ENCODE measurements at places on chromosomes 12 and 14.

GRCh38 chr14:22549981-22550673, 38.9 kb downstream of the DAD1 start:
- DNase-seq = no peak

- DNase-seq = no peak
These were observed 251.4 kb upstream of the ATP2B1 start for GRCh38 chr12:89960011-89960507.

DNA sequence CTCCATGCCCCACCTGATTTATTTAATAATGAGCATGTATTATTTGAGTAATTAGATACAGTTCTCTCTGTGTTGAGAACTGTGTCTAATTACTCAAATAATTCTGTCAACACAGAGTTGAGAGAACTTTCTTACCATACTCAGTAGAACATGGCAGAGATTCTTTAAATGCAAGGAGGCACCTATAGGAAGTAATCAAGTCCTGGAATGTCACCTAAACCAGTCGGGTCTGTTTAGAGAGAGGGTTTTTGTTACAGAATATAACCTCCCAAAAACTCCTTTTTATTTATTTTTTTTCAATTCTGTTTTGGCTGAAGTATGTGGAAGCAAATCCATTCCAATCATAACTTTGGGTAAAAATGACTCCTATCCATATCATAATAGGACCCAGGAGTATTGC, 37.5 kb upstream of the CIT start:
- no peak for DNase-seq

GRCh38 chr12:114403011-114403689, 2.8 kb downstream of the TBX5 start:
- DNase-seq = no peak

GRCh38 chr14:99972748-99973466, 92.3 kb upstream of the EVL start:
- DNase-seq = no peak

DNA sequence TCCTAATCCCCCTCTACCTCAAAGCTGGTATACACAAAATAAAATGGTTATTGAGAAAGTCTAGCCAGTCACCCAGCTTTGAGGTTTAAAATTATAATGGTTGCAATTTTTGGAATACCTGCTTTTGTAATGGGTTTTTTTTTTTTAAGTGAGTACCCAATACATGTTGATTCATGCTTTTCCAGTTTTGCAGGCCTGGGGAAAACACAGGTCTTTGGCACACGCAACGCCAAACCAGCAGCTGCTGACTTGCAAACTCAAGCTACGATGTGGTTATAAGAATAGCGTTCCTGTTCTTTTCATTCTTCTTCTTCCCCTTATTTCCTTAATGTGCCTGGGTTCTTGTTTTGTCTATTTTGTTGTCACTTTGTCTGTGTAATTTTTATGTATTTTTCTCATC, 233.0 kb downstream of the EGLN3 start:
- no peak for DNase-seq

GRCh38 chr14:55926007-55926406, 192.2 kb upstream of the PELI2 start:
- DNase-seq = peak; percentile 68

DNA sequence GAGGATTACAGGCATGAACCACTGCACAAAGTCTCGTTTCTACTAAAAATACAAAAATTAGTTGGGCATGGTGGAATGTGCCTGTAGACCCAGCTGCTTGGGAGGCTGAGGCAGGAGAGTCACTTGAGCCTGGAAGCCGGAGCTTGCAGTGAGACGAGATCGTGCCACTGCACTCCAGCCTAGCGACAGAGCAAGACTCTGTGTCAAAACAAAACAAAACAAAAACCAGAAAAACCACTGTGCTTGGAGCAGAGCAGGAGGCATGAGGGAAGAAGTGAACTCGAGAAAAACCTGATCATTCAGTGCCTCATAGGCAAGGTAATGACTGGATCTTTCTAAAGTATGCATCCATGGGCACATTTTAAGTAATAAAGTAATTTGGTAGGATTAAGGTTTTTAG, 487.8 kb downstream of the KCNH5 start:
- no peak for DNase-seq

- DNase-seq = peak; percentile 32
These were observed 4.6 kb downstream of the ZNF384 start for GRCh38 chr12:6684609-6685008.

GRCh38 chr14:104212206-104213095, 74.1 kb downstream of the KIF26A start:
- no peak for DNase-seq

GRCh38 chr12:120212301-120212700, 11.4 kb upstream of the RPLP0 start:
- no peak for DNase-seq

- DNase-seq = no peak
These were observed 684.5 kb downstream of the C12orf50 start for GRCh38 chr12:87344699-87345098.

GRCh38 chr12:102903337-102904007, 13.6 kb downstream of the PAH start:
- DNase-seq = no peak

- DNase-seq = no peak
These were observed 208.5 kb upstream of the C14orf180 start for GRCh38 chr14:104371031-104371430.

GRCh38 chr14:22479776-22480464, 109.1 kb downstream of the DAD1 start:
- no peak for DNase-seq

DNA sequence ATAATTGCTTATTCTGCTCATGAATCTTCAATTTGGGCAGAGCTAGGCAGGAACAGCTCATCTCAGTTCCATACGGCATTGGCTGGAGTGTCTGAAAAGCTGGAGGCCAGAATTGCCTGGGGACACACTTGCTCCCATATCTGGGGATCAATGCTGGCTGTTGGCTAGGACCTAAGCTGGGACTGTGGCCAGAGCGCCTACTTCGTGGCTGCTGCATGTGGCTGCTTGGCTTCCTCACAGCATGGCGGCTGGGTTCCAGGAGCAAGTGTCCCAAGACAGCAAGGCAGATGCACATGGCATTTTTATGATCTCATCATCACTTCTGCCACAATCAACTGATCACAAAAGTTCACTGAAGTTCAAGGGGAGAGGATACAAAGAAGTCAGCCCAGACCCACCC, 200.2 kb downstream of the TTC8 start:
- no peak for DNase-seq

DNA sequence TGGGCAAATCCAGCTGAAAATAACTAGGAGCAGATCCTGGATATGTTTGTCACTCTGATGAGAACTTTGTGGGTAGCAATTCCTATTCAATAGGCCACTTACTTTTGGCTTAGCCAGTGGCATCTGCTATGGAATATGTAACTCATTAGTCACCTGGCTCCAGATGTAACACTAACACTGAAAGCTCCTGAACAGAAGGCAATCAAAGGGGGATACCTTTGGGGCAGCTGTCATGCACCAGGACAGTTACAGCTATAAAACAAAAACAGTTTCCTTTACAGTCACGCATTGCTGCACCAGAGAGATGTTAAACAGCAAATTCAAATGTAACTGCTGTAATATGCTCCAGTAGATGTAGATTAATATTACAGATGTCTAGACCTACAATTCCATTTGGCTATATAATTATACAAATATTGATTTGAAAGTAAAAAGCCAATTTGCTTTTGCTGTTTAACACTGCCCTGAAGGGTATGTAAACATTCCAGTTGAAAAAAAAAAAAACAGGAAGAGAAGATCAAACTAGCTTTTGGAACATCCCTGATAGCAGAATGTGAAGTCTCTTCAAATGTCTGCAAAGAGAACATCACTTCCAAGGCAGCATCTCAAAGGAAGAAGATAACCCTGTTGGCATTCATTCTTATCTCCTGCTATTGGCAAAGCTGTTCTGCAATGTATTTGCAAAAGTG, 18.4 kb downstream of the RACGAP1 start:
- DNase-seq = no peak

DNA sequence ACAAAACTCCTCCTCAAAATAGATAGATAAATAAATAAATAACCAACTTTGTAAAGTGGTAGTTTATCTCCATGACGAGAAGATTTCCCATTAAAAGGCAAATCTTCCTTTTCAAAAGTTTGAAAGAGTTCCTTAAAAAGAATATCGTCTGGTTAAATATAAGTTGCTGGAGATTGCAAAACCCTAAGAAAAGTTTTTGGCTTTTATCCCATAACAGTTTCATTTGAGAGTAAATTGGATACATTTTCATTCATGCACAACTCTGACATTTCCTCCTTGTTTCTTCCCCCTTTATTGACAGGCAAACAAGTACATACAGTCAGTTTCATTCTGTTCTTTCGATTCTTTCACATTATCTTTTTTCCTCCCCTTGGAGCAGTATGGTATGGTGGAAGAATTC, 45.4 kb upstream of the BTG1 start:
- no peak for DNase-seq

GRCh38 chr14:54929556-54929955, 26.9 kb upstream of the GCH1 start:
- DNase-seq = no peak

DNA sequence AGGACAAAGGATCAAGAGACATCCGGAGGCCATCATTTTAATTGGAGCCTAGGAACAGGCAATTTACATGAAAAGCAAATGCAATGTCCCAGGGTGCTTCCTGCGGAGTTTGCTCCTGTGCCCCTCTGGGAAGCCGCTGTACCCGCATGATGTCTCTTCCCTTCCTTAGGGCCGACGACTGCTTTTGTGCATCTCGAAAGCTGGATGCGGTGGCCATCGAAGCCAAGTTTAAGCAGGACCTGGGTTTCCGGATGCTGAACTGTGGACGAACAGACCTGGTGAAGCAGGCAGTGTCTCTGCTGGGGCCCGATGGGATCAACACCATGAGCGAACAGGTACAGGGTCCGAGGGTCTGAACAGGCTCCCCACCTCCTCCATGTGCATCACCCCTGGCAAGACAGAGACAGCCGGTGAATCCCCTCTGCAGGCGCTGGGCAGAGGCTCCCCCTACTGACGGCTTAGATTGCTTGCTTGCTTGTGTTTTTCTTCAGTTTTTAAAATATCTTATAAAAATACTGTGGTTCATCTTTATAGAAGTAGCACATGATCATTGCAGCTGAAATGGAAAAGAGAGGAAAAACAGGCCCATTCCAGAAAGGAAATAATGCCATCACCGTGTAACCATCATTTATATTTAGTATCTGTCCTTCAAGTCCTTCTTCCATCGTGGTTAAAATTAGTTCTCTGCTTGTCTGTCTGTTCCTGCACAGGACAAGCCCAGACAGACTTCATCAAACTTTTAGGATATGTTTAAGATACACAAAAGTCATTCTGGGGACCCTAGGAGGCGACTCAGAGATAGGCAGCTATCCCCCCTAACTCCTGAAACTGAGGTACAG, 75.4 kb upstream of the PWP1 start:
- DNase-seq = peak; percentile 42

- no peak for DNase-seq
These were observed 5.0 kb downstream of the HDAC7 start for GRCh38 chr12:47814539-47815170.

GRCh38 chr12:106133136-106134087, 5.3 kb downstream of the NUAK1 start:
- no peak for DNase-seq
